Left renal pelvis (tissue), 4 donors: ENCODE measurements at places on chromosomes 2 and 18. TPM values are rescaled to one million over a fixed set of nuclear protein-coding genes. Genes with fewer than 3 reads are reported as not detected.

Gene LCT
- polyA plus RNA-seq: 0.03 TPM

Gene SUCLG1
- 67.3 TPM for polyA plus RNA-seq

Gene RNPEPL1
- polyA plus RNA-seq: 22.2 TPM

Gene NEURL3
- 4.7 TPM for polyA plus RNA-seq
